GM23248 (cell line): ENCODE measurements at places on chromosomes 5 and 9. TPM values are rescaled to one million over a fixed set of nuclear protein-coding genes. Genes with fewer than 3 reads are reported as not detected.

- H3K4me1 ChIP-seq: no peaks in the 10 kb centered on the region
- no peaks in the 10 kb centered on the region for H3K36me3 ChIP-seq
- no peak overlapping the region for H3K27ac ChIP-seq
- H3K27me3 ChIP-seq: no peaks in the 10 kb centered on the region
- DNase-seq: no peak
- no peak overlapping the region for H3K4me3 ChIP-seq
Measured at GRCh38 chr5:66945389-66946349, 250.9 kb downstream of the CD180 start.

GRCh38 chr5:142617416-142618129 lies 68.3 kb downstream of the FGF1 start:
- DNase-seq: no peak
- H3K4me3 ChIP-seq: no peak overlapping the region
- no peaks in the 10 kb centered on the region for H3K27me3 ChIP-seq
- no peaks in the 10 kb centered on the region for H3K36me3 ChIP-seq

SAXO1 gene
- not detected in 2 replicates for total RNA-seq

GRCh38 chr5:111121926-111122325 lies 29.8 kb downstream of the WDR36 start:
- H3K36me3 ChIP-seq: peaks cover 66% of the 10 kb centered on the region
- DNase-seq: no peak
- no peaks in the 10 kb centered on the region for H3K27me3 ChIP-seq
- H3K4me1 ChIP-seq: no peaks in the 10 kb centered on the region
- H3K4me3 ChIP-seq: no peak overlapping the region
- no peak overlapping the region for H3K27ac ChIP-seq

DNA sequence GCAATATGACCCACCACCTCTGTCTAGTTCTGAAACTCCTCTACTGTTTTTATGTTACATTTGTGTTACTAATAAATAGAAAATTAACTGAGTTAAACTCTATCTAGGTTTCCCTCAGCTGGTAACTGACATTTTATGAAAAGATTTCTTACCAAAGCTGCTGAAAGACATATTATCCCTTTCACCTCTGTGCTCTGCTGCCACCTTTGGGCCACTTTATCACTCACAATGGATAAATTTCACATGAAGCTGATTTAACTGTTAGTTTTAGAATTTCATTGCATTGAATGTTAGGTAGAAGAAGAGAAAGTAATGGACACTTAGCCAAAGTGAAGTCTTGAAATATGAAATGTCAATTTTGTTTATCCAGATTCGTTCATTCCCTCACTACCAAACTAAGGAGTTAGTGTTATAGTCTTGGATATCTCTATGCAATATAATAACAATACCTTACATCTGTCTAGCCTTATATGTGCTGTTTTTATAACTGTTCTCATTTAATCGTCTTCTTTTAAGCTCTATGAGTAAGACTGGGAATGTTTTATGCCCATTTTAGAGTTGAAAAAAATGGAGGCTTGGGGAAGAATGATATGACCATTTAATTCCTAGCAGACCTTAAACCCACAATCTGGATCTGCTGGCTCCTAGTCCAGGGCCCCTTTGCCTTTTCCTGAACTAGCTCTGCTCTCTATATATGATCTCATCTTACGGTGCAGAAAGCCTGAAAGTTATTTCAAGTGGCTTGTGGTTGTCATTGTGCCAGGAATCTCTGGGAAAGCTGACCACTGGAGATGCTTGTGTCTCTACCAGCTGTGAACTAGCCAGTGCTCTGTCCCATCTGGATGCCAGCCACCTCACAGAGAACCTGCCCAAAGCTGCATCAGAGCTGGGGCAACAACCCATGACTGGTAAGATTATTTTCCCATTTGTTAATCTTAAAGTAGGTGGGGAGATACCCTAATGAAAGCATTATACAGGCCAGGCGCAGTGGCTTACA lies 97.1 kb downstream of the GOLPH3 start:
- H3K27ac ChIP-seq: no peak overlapping the region
- H3K36me3 ChIP-seq: no peaks in the 10 kb centered on the region
- no peaks in the 10 kb centered on the region for H3K4me1 ChIP-seq
- DNase-seq: peak; percentile 70

DNA sequence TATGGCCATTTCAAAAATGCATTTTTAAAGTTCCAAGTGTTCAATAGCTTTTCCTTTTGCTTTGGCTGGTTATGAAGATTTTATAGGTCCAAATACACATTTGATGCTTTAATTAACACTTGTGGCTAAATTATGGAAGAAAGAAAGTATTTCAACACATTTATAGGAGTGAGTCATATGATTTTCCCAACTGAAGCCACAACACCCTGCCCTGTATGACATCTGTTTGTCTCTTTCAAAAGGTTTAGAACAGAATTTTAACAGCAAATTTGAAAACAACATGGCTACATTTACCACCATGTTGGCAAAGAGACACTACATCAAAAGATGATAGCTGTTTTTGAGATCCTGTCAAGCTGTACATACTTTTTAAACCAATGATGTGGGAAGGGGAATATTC lies 99.4 kb downstream of the TMEM174 start:
- DNase-seq: peak; percentile 32
- H3K27ac ChIP-seq: no peak overlapping the region
- H3K27me3 ChIP-seq: no peaks in the 10 kb centered on the region
- H3K4me3 ChIP-seq: no peak overlapping the region
- peaks cover 47% of the 10 kb centered on the region for H3K4me1 ChIP-seq
- H3K36me3 ChIP-seq: no peaks in the 10 kb centered on the region

GRCh38 chr5:170819824-170820223 lies 36.3 kb downstream of the GABRP start:
- no peaks in the 10 kb centered on the region for H3K36me3 ChIP-seq
- no peaks in the 10 kb centered on the region for H3K27me3 ChIP-seq
- no peak overlapping the region for H3K4me3 ChIP-seq
- no peak for DNase-seq
- H3K4me1 ChIP-seq: peaks cover 9% of the 10 kb centered on the region; the same call in 1 of the 2 replicates

- H3K4me1 ChIP-seq: no peaks in the 10 kb centered on the region
- no peak for DNase-seq
- H3K36me3 ChIP-seq: no peaks in the 10 kb centered on the region
- H3K27ac ChIP-seq: no peak overlapping the region
- H3K27me3 ChIP-seq: no peaks in the 10 kb centered on the region; the same call in 1 of the 2 replicates
Measured at GRCh38 chr5:62182802-62183201, 123.2 kb upstream of the KIF2A start.

PCDHB3 gene
- 0.76 and 1.1 TPM in 2 replicates for total RNA-seq

GFI1B gene
- total RNA-seq: not detected in 2 replicates

GRCh38 chr5:139177809-139178588 lies 20.2 kb downstream of the SIL1 start:
- H3K4me1 ChIP-seq: peaks cover 16% of the 10 kb centered on the region
- no peaks in the 10 kb centered on the region for H3K27me3 ChIP-seq
- peak; percentile 17 for DNase-seq
- no peak overlapping the region for H3K27ac ChIP-seq
- no peak overlapping the region for H3K4me3 ChIP-seq

DNA sequence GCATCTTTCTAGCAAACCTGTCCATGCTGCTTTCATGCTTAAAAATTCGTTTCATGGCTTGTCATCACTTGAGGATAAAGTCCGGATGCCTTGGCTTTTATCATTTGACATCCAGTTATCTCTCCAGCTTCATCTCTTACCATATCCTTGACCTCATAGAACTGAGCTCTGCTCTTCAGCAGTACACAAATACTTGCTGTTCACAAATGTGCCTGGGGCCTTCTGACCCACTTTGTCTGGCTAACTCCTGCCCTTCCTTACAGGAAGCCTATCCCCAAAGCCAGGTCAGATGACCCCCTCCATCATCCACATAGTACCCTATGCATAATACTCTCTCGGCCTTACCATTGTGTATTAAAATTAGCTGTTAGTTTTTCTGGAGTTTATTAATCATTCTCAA lies 249.1 kb downstream of the SAXO1 start:
- H3K27me3 ChIP-seq: no peaks in the 10 kb centered on the region
- peaks cover 23% of the 10 kb centered on the region for H3K4me1 ChIP-seq
- peaks cover 62% of the 10 kb centered on the region for H3K36me3 ChIP-seq
- no peak for DNase-seq

STC2 gene
- 281 and 330 TPM in 2 replicates for total RNA-seq

- no peaks in the 10 kb centered on the region for H3K27me3 ChIP-seq
- no peaks in the 10 kb centered on the region for H3K4me1 ChIP-seq
- H3K27ac ChIP-seq: no peak overlapping the region
- no peaks in the 10 kb centered on the region for H3K36me3 ChIP-seq
- no peak for DNase-seq
- no peak overlapping the region for H3K4me3 ChIP-seq
Measured at GRCh38 chr5:104052558-104053352, 490.2 kb upstream of the NUDT12 start.
